Heart left ventricle (tissue), 16 donors: ENCODE measurements at places on chromosomes 5 and 9.

DNA sequence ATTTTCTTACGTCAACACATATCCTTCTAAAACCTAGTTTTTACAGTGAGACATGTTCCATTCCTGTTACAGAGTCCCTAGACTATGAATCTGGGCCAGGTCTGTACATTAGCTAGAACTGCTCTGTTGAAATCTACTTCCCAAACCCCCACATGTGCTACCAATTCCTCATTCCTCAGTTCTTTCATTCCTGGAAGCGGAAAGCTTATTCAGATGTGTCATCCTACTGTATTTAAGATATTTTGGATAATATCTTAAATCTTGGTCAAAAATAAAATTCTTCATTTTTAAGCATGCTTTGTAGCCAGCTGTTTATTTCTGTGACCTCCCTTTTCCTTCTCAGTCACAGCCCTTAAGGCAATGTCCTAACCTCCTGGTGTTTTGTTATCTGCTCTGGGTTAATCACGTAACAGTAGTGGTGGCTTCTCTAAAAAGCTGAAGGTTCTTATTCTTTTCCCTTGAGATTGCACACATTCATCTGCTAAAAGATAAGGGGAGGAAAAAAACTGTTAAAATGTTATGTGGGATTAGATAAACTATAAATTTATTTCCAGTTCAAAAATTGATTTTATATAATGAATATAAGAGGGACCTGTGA lies 35.6 kb downstream of the GLRX start:
- DNase-seq: no peak

GRCh38 chr9:97689401-97690180 lies 7.5 kb downstream of the XPA start:
- DNase-seq: no peak

GRCh38 chr9:77987081-77987656 lies 44.4 kb downstream of the GNAQ start:
- no peak for DNase-seq

DNA sequence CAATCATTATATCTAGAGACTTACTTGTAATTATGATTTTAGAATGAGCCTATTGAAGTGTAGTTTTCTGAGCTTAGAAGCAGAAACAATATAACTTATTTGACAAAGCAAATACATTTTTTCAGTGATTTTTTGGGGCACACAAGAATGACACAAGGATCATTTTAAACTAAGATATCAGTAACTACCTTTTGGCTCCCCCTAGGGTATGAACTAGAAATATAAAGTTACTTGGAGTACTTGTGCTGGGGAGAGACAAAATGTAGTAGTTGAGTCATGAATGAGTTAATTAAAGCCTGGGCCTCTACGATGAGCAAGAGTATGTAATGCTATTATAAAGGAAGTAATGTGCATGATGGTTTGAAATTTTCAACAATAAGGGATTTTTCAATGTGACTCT lies 1244.1 kb upstream of the ACO1 start:
- no peak for DNase-seq

- no peak for DNase-seq
Measured at GRCh38 chr5:86175224-86175623, 442.5 kb upstream of the COX7C start.

DNA sequence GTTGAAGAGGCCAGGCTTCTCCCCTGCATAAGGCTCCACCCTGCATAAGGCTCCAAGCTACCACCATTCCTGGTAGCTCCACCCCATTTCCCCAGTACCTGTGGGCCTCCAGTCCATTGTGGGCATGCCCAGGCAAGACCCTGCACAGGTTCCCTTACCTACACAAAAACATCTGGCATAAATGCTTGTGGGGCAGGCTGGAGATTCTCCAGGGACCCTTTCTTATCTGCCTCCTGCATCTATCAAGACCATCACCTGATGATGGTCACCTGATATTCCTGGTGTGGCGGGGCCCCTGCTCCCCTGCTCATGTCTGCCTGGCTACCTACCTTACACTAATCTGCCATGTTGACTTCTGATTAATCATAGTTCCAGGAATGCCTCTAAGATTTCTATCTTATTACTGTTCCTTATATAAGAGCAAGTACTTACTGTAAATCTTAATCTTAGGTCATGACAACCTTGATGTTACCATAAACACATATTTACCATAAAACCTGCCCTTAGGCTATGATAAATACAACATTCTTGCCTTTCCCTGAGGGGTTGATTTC lies 41.0 kb downstream of the FGD3 start:
- DNase-seq: no peak

GRCh38 chr5:77963795-77964194 lies 187.7 kb upstream of the TBCA start:
- DNase-seq: no peak

GRCh38 chr9:94672811-94673487 lies 33.6 kb upstream of the FBP1 start:
- DNase-seq: no peak

- DNase-seq: no peak
Measured at GRCh38 chr9:105854026-105854782, 159.9 kb downstream of the TMEM38B start.

DNA sequence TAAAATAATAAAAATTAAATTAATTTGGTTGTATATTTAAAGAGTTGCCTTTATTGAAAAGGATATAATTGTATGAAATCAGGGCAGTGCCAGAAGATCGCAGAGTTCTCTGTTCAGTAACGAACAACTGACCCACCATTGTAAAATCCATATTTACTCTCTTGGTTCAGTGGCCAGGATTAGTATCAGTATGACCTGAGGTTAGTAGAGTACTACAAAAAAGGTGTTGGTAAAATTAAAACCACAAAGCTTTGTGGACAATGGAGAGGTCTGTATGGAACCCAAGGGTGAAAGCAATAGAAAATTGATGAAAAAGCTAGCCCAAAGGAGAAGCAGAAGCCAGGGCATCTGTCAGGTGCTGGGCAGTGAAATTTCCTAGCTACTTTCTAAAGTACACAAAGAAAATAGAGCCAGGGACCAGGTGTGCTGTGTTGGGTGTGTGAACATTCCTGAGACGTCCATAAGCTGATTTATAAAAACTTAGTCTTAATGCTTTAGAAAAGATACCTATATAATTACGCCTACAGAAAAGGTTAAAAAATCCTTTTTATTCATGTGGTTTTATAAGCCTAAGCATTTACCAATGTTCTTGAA lies 159.5 kb downstream of the AOPEP start:
- DNase-seq: no peak

DNA sequence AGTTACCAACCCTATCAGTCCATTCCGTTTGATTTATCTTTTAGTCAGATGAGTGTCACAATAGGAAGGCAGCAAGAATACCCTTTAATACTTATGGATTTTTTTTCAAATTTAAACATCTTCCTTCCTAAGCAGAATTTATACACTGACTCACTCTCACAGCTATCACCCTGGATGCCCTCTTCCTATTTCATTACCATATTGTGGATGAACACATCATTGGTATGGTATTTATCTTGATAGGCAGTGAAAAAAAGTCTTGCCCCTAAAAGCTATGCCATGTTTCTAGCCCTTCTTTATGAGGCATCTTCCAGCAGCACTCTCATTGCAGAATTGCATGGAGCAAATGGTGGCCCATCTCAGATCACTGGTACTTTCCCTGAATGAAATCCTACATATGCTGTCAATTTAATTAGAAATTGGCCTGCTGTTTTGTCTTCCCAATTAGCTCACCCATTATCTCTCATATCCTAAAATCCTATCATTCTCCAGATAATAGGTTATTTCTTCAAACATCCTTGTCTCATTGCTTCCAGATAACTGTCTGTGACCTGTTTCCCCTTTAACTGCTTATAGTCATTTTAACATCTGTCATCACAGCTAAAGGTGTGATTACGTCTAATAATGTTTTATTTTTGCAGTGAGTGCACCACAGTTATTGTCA lies 433.5 kb upstream of the POU5F2 start:
- DNase-seq: no peak

DNA sequence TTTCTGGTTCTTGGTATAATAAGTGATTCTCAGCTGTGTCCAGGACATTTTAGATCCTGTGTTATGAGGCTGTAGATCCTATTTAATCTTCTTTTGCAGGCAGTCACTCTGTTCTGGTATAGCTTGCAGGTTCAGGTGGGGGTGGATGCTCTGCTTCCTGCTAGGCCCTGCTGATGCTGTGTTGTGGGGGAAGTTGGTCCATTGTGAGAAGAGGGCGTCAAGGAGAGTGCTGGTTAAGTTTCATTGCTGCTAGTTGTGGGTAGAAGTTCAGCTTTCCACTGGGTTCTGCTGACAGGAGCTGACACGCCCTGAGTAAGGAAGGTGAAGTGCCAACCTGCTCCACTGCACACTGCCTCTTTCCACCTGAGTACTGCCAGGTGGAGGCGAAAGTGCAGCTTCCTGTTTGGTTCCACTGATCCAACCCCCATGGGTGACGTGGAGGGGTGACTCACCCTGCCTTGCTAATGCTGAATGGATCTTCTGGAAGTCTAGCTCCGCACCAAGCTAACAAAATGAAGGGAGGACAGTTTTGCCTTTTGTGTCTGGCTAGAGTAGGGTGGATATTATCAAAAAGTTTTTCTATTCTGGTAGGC lies 16.3 kb downstream of the NMRK1 start:
- no peak for DNase-seq

DNA sequence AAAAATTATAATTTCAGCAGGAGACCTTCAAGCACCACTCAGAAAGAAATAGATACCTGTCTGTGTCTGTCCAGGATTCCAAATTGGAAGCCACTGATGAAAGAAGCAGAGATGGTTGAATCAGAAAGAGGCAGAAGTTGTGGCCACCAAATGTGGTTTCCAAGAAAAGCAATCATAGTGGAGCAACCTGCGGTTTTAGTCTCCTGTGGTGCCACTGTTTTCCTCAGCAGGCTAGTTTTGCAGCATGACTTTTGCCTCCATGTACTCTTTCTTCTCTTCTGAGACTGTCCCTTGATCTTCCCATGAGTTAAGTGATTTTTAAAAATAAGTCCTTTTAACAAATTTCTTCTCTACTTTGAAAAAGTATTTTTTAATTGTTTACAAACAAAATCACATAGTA lies 535.8 kb downstream of the CYLC2 start:
- DNase-seq: no peak

DNA sequence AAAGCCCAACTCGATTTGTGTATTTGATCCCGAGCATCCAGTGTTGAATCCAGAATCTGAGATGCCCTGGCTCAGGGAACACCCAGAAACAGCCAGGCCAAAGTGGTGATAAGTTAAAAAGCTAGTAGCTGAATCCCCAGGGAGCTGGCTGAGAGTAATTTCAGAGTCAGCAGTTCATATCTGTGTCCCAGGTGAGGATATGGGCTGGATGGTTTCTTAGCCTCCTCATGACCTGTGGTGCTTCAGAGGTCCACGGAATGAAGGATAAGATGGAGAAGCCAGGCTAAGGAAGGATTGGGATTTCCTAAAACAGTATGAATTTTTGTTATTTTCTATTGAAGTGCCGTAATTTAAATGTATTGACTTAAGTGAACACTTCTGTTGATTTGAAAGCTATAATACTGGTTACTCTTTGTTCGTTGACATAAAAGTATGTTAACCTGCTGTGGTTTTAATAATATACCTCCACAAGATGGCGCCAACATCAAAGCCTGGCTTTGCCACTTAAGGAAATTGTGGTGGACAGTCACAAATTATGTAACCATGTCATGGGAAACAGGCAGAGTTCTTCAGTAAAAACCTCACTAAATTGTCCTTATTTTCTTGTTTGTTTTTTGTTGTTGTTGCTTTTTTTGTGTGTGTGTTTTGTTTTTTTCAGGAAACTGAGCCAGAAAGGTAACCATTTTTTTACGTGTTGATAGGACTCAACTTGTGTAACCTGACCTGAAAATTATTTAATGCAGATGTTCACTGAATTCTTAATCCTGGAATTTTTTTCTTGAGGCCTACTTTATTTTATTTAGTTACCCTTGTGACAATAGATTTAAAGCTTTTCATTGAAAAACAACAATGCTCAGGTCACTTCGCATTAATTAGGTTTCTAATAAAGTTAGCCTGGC lies 11.4 kb downstream of the MTAP start:
- DNase-seq: peak; percentile 57

DNA sequence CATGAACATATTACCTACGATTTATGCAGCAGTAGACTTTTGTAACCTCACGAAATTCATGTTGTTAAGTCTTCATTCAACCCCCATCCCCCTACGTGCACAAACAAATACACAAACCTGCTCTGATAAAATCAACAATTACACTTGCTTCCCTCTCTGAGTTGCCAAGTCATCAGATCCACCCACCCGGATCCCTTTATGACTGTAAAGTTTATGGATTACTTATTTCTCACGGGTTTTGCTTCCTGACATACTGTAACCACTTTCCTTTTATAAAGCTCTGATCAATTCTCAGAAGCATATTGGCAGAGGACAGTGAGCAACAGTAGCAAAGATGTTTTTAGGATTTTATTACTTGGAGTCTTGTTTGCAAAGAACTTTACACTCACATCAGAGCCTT lies 70.5 kb downstream of the MLLT3 start:
- DNase-seq: no peak

- DNase-seq: no peak
Measured at GRCh38 chr5:122314036-122314435, 2.0 kb downstream of the SNCAIP start.

GRCh38 chr5:116145416-116145815 lies 60.6 kb downstream of the COMMD10 start:
- no peak for DNase-seq

DNA sequence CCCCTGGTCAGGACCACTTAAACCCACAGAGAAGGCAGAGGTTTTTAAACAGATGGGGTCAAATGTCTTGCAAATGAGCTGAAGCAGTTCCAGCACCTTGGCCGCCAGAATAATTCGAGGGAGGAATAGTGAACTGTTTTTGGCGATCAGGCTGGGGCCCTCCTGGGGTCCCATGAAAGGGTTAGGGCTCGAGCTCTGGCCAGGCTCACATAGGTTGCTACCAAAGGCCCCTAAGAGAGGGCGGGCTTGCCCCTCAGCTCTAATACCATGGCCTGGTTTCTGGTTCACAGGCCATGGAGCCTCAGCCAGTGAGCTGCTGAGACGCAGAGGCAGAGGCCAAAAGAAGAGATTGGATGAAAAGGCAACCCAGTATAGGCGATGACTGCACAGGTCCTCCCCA lies 74.8 kb upstream of the UBTD2 start:
- DNase-seq: no peak

- DNase-seq: no peak
Measured at GRCh38 chr5:140587495-140587894, 22.9 kb downstream of the SLC35A4 start.

DNA sequence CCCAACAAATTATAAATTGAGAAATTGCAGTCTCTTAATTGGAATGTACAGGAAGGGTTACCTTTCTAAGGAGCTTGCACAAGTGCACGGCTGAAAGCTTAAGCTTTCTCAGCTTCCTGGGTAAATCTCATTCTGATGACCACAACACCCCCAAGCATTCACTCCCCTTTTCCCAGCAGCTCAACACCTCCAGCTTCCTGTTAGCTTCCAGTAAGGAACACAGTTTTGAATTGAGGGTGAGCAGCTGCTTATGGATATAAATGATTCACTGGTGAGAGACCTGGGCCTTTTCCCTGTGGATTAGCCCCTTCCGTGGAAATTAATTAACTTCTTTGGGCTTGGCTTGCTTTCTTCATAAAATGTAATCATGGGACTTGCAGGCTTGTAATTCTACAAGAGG lies 101.2 kb downstream of the SLC28A3 start:
- no peak for DNase-seq

GRCh38 chr5:143029293-143029692 lies 259.1 kb downstream of the ARHGAP26 start:
- no peak for DNase-seq

GRCh38 chr5:94366811-94367210 lies 251.6 kb downstream of the KIAA0825 start:
- DNase-seq: no peak

- DNase-seq: no peak
Measured at GRCh38 chr5:165242646-165243045, 1737.2 kb downstream of the MAT2B start.
